ENCODE measurements at places on chromosomes 6 and 20.

GRCh38 chr6:11810039-11810541 lies 31.5 kb upstream of the ADTRP start:
- no peak for DNase-seq

DNA sequence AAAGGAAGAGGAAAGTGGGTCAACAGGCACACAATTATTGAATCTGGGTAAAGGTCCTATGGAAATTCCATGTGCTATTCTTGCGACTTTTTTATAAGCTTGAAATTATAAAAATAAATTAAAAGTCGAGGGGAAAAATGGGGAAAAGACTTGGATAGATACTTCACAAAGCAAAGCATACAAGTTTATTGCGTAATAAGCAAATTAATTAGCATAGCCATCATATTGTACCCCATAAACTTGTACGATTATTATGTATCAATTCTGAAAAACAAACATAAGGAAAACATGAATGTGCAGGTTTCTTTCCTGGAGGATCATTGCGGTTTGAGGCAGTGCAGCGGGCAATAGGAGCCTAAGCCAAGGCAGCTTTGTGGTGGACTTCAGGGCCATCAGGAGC lies 351.6 kb upstream of the NOX3 start:
- DNase-seq, result no peak

GRCh38 chr20:33604084-33604990 lies 57.8 kb upstream of the C20orf144 start:
- no peak for DNase-seq

DNA sequence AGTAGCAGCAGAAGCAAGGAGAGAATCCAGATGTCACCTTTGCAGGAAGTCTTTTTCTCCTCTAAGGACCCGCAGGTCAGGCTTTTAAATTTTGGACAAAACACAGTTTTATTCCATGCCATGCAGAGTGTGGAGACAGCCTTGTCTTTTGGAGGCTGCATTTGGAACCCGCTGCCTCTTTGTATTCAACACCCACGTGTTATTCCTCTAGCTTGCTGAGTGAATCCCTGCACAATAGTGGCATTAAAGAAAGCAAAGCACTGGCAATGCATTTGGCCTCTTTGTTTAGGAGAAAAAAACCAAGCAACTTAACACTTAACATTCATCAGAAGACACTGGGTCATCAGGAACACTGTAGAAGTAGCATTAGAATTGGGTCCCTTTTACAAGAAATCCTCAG lies 43.5 kb downstream of the TFAP2B start:
- DNase-seq, result no peak

DNA sequence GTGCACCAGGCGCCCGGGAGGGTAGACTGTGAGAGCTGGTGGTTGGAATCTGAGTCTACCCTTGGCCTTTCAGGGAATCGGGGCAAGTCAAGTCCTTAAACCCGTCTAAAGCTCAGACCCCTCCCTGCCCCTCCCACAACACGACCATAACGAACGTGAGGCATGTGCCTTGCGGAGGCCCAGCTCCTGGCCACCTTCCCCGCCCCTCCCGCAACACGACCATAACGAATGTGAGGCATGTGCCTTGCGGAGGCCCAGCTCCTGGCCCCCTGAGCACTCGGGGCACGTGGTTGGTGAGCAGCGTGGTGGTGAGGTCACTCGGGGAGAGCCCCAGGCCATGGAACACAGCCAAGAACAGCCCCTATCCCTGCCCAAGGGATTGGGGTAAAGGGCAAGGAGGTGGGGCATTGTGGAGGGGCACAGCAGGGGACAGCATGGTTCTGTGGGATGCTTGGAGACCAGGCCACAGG lies 132.2 kb downstream of the TAF4 start:
- no peak for DNase-seq

- DNase-seq, result no peak
Observed at GRCh38 chr20:7416382-7416781, 523.9 kb downstream of the HAO1 start.

DNA sequence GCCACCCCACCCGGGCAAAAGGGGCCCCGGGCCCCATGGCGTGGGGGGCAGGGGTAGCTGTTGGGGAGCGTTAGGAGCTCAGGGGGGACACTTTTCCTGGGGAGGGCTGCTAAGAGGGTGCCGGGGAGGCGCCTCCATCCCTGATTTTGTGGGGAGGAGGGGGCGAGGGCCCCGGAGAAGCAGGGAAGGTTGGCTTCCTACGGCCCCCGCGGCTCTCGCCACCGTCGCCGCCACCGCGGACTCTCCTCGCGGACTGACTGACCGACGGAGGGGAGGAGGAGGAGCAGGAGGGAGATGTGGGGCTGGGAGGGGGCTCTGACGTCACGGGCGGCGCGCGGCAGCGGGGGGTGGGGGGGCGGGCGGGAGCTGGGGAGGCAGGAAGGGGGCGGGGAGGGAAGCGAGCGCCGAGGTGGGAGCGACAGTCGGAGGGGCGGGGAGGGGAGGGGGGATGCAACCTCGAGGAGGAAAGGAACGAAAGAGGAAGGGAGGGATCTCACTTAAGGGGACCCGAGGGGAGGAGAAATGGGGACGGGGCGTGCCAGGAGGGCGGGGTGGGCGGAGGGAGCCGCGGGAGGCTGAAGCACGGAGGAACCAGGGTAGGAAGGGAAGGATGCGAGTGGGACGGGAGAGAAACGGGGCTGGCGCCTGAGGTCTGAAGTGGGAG lies 5.1 kb downstream of the GABBR1 start:
- peak; percentile 29 for DNase-seq
